ENCODE measurements at places on chromosomes 1 and 21.

GRCh38 chr1:208264469-208265121 lies 20.4 kb upstream of the PLXNA2 start:
- no peak for DNase-seq

DNA sequence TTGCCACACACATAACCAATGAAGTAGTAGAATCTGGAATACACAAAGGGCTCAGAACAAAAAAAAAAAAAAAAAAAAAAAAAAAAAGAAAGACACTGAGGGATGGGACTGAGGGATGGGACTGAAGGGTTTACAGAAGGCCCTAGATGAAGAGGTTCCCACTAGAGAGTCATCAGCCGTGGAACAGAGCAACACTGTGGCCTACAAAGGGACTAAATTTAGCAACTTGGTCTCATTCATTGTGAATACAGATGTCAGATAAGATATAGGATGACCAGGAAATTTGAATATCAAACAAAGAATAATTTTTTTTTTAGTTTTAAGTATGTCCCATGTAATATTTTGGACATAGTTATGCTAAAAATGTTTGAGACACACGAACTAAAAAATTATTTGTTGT lies 62.1 kb downstream of the GLUL start:
- no peak for DNase-seq

DNA sequence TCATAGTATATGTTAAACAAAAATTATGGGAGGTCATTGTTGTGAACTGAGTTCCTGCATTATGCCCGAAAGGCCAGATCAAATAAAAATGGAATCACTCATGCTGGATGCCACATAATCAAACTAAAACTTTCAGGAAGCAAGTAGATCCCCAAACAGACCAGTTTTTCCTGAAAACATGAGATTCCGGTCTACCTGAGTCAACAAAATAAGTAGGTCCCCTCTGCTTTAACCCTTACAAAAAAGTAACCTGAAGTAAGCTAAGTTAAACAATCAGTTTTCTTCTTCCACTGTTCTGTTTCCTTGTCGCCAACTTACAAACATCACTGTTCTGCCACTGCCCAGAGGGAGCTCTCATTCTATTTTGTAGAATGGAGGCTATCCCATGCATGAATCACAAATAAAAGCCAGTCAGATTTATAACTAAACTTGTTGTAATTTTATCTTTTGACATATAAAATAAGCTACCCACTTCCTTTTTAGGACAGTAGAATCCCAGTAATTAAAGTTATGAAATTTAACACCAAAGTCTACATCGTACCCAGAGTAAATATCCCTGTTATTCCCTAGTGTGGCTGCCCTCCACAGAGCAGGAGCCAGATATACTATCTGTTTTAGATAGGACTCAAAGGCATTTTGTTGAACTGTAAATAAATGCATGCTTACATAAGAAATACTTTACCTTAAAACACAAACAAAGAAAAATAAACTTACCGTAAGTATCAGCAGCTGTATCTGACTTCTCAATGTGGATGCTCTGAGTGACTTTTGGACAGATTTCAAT lies 149.4 kb downstream of the TIAM1 start:
- DNase-seq, result no peak

- DNase-seq, result no peak
Observed at GRCh38 chr21:36518883-36519492, 39.1 kb upstream of the CLDN14 start.

- peak; percentile 87 for DNase-seq
Observed at GRCh38 chr1:63522891-63523728, at the start of the genes EFCAB7 and ITGB3BP. Gene EFCAB7 (plus strand): TSS chr1:63523525. CDS start chr1:63525573, 2,048 bp downstream. Gene ITGB3BP (minus strand): TSS chr1:63523225. CDS start chr1:63523133, 92 bp downstream.

DNA sequence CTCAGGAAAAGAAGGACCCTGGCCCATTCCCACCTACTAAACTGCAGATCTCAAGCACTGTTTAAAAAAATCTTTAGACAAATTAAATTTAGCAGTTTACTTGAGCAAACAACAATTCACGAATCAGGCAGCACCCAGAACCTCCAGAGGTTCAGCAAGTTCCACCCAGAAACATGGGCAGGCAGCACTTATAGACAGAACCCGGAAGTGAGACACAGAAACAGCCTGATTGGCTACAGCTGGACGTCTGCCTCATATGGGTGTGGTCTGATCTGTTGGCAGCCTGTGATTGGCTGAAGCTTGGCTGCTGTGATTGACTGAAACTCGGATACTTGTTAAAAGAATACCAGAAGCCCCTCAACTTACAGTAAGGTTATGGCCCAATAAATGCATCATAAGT lies 34.7 kb upstream of the COL6A2 start:
- no peak for DNase-seq

- DNase-seq, result no peak
Observed at GRCh38 chr1:29210278-29211085, 20.3 kb downstream of the MECR start.

GRCh38 chr1:100130552-100131077 lies 2.1 kb downstream of the SASS6 start:
- no peak for DNase-seq

DNA sequence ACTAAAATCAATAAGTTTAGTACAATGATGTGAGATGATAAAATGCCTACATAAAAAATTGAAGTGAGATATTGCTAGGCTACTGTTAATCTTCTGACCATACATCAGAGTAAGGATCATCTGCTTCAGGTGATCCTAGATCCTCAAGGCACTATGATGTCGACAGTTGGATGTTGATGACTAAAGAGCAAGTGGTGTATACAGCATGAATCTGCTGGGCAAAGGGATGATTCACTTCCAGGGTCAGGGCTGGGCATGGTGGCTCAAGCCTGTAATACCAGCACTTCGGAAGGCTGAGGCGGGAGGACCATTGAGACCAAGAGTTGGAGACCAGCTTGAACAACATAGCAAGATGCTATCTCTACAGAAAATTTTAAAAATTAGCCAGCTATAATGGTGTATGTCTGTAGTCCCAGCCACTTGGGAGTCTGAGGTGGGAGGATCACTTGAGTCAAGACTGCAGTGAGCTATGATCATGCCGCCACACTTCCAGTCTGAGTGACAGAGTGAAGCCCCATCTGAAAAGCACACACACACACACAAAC lies 24.6 kb downstream of the NUF2 start:
- DNase-seq, result no peak

DNA sequence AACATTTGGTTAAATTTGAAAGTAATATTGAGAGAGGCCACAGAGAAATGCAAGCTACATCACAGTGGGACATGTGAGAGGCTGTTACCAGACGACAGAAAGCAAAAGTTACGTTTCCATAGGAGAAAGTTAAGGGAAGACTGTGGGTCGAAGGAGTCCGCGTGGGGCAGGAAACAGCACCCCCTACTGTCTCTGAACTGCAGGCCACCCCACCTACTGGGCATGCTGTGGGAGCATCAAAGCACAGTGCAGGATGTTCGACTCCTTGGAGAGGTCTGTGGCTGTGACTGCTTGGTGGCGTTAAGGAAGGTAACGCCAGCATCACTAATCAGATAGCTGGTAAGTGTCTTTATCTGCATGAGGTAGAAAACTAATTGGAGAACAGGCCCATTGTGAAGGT lies 123.9 kb downstream of the PTBP2 start:
- DNase-seq, result no peak

- no peak for DNase-seq
Observed at GRCh38 chr21:45772180-45772579, 128.7 kb downstream of the PCBP3 start.

- no peak for DNase-seq
Observed at GRCh38 chr1:42947965-42948732, 10.5 kb downstream of the SLC2A1 start.

DNA sequence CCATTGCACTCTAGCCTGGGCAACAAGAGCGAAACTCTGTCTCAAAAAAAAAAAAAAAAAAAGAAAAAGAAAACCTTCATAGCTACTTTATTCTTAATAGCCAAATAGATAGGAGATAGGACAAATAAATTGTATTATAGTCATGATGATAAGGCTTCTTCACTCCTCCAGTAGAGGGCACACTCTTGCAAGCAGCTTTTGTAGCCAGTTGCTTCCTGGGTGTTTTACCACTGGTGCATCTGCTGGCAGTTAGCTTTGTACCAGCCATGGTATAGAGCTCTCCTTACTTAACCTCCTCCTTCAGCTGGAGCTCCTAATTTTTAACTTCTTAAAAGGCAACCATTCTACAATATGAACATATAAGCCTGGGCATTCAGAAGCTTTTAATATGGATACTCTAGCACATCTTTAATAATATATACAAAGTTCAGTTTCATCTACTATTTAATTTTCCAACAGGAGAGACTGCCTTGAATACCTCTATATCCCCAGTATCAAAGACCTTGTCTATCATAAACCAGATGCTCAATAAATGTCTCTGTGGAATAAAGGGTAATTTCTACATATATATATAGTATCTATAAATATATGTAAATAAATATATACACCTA lies 35.8 kb downstream of the EVI5 start:
- peak; percentile 24 for DNase-seq

GRCh38 chr1:82268826-82269225 lies 468.1 kb downstream of the ADGRL2 start:
- no peak for DNase-seq

GRCh38 chr1:44973645-44974044 lies 12.8 kb downstream of the EIF2B3 start:
- DNase-seq, result no peak

DNA sequence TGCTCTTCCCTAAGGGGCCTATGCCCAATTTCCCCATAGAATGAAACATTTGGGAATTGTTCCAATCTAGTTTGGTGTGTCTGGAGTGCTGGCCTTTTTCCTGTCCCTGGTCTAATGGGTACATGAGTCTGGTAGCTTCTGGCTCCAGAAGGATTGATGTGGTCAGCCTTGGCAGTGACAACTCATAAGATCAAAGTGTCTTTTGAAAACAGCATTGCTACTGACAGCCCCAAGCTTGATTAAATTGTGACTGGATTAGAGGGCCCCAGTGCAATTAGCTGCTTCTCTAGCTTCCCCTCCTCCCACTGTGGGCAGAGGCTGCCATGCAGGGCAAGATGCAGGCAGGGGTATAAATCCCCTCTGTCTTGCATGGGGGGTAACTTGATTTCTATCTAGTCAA lies 130.9 kb downstream of the UCK2 start:
- DNase-seq, result no peak

DNA sequence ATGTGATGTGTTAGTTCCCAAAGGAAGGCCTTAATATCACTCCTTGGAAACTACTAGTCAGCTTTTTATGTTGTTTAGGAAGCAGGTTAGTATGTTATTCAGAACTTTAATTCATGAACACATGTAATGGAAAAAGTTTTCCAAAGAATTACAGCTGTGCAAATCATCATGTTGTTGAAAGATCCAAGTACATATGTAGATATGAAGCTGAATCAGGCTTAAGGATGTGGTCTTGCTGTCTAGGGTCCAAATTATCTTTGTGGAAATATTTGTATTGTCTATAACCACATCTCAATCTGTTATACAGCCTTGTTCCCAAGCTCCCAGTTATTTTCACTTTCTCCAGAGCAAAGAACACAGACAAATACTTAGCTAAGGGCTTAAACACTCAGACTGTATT lies 231.6 kb downstream of the TPR start:
- no peak for DNase-seq

DNA sequence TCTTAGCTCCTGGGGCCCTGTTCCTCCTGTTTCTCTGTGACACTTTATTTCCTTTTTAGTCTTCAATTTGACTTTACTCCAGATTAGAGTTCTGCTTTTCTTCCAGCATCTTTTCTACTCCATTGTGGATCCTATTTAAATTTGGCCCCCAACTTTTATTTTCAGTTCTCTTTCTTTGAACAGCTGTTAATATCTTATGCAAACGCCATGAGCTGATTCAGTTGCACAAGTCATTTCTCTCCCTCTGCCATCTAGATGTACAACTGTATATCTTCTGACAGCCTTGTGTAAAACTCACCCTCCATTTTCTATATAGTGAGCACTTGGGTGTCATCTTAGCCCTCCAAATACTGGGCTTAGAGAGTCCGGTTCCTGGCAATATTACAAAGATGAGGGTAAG lies 42.2 kb downstream of the SPATA17 start:
- no peak for DNase-seq

DNA sequence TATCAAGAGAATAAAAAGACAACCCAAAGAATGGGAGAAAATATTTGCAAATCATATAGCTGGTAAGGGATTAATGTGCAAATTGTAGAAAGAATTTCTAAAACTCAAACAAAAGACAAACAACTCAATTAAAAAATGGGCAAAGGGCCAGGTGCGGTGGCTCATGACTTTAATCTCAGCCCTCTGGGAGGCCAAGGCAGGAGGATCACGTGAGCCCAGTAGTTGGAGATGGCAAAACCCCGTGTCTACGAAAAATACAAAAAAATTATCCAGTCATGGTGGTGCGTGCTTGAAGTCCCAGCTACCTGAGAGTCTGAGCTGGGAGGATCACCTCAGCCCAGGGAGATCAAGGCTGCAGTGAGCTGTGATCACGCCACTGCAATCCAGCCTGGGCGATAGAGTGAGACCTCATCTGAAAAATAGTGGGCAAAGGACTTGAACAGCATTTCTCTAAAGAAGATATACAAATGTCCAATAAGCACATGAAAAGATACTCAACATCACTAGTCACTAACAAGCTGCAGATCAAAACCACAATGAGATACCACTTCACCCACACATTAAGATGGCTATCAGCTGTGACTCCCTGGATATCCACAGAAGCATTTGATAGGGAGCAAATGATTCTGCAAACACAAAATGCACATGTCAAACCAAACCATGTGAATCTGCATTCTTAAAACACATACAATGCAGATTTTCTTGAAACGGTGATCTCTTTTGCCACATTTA lies 20.9 kb downstream of the SLC30A1 start:
- DNase-seq, result no peak

GRCh38 chr1:93871366-93871765 lies 7.6 kb downstream of the DNTTIP2 start:
- no peak for DNase-seq

GRCh38 chr1:65092691-65093090 lies 55.3 kb upstream of the AK4 start:
- DNase-seq, result no peak

GRCh38 chr1:7863756-7864328 lies 11.0 kb upstream of the UTS2 start:
- no peak for DNase-seq

GRCh38 chr1:175095978-175096607 lies 28.5 kb downstream of the TNN start:
- DNase-seq, result no peak

DNA sequence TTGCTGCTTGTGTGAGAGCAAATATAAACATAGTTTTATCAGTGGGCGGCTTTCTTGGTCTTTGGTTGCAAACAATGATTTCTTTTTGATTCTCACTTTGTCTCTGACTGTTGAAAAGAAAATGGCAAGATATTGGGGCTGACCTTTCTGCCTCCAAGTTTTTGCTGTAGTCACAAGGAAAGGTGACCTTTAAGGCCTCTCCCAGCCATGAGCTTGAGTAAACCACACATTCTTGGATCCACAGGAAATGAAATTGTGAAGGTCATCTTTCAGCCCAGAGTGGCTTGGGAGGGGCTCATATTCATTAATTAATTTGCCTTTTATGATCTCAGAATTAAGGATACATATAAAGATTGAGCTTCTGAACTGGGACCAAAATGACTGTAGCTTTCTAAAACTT lies 241.6 kb downstream of the BACH1 start:
- DNase-seq, result no peak
